ENCODE measurements at places on chromosomes 3 and 15.

DNA sequence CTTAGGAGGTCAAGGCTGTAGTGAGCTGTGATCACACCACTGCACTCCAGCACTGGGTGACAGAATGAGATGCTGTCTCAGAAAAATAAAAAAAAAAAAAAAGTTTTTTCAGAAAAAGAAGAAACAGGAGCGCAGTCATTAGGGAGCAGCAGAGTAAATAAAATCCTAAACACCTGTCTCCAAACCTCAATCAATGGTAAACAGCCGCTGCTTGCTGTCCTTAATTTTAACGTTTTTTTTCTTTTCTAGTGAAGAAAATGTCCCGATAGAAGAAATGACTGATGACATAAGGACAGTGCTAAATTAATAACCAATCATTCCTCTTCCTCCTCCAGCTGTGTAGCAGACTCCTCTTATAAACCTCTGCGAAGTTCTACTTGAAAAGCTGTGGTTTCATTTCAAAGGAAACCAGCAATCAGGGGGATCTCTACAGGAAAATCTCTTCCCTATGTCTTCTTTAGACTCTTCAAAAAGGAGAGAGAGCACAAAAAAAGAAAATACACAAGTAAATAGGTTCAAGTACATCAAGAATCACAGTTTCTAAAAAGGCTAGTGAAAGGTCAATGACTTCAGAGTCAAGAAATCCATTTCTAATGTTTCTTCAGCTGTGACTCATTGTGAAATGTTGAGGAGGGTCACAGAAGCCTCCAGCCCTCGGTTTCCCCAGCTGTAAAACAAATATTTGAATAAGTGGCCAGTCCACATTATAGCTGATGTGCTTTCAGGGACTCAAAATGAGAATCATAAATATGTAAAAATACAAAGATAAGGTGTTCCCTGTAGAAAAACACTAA, 127.6 kb downstream of the TMCO5A start:
- no peak for DNase-seq

- DNase-seq = peak; percentile 16
Measured at GRCh38 chr3:190596349-190597285, 82.7 kb downstream of the IL1RAP start.

- no peak for DNase-seq
Measured at GRCh38 chr3:85758442-85758841, 799.7 kb downstream of the CADM2 start.

DNA sequence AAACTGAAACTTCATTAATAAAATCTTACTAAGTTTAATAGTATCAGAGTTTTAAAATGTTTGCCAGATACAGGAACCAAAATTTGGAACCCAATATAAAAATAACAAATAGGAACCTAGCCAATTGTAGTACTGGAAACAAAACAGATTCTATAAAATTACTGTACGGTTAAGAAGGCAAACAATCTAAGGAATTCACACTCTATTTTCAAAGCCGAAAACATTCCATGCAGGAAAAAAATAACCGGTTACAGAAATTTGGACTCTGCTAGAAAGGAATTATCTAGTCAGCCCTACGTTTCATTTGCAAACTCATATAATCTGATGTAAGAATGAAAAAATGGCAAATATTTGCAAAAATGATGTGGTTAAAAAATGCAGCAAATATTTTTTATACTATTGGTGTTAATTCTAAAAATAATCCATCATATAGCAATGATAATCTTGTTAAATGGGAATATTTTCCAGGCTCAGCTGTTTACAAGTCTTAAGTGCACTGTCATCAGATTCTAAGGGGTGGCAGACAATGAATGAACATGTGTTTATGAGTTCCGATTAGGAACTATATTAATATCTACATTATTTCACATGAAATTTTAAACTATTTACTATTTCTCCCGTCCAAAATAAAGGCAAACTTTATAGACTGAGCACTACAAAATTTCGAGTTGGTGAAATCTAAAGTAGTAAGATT, 58.1 kb downstream of the DCBLD2 start:
- DNase-seq = peak; percentile 9

GRCh38 chr3:52730681-52731080, 24.8 kb downstream of the SPCS1 start:
- no peak for DNase-seq

GRCh38 chr15:58650102-58650501, 99.4 kb downstream of the ADAM10 start:
- DNase-seq = no peak

- DNase-seq = no peak
Measured at GRCh38 chr3:156388497-156389448, 166.1 kb downstream of the SSR3 start.

GRCh38 chr3:155739154-155739553, 5.7 kb downstream of the PLCH1 start:
- no peak for DNase-seq

DNA sequence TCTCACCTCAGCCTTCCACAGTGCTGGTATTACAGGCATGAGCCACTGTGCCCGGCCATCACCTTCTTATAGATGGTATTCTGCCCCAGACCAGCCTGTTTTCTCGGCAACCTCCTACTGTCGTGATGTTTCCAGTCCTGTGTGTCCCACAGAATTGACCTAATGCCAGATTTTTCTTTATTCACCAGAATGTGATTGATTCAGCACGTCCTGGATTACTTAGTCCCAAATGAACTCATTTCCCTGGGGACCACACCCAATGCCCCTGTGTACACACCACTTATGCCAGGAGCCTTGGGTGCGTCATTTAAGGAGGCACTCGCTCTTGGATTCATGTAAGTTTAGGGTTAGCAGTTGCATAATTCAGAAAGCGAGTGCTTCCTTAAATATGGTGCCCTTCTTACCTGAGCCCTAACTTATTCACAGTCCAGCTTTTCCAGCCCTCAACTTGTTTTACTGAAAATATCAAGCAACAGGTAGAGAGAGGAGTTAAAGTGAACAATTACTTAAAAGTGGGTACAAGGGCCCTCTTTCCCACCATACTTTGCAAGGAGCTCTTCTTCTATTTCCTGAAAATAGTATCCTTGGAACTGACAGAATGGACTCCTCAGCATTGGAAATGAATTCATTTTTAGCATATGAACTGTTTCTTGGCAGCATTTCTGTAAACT, 64.6 kb upstream of the UBE2E1 start:
- DNase-seq = no peak

DNA sequence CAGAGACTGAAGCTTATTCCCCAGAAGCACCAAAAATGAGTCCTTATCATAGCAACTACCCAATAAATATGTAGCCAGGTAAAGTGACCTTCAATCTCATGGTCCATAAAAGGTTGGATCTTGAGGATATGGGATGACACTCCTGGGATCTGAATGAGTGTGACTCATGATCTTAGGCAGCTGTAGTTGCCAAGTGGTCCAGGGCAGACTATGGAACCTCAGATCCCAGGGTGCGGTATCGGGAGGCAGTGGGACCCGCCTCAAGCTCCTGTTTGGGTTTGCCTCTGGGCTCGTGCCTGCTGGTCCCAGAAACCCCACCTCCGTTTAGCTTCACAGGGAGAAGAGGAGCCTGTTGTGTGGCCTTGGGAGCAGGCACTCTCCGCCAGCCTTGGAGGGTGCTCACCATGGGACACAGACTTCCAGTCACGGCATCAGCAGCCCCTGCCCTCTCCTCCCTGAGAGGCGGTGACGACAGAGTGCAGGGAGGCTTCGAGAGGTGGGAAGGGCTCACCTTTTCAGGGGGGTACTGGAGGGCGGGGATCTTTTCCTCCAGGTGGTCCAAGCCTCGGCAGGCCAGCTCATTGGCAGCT, 8.1 kb downstream of the PLIN1 start:
- no peak for DNase-seq

DNA sequence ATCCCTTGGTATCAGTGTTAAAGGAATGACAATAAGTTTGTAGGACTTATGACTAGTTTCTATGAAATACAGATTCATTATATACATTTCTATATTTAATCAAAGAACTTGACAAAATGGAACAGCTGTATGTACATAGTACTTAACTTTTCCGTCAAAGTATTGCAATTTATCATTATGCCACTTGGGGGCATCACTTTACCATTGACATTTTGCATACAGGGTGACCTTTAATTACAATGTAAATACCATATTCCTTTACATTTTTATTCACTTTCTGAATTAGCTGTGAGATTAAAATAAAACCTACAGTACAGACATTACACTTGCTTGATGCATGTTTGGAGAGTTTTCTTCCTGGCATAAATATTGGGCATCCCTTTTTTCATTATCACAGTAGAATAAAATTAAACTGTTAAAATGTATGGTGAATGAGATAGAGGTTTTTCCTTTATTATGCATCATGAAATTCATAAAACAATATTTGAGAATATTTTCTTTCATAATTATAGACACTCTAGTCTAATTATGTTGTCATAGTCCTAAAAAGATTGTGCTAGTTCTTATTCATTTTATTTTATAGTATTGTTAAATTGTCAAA, 6.9 kb downstream of the NEK11 start:
- no peak for DNase-seq

DNA sequence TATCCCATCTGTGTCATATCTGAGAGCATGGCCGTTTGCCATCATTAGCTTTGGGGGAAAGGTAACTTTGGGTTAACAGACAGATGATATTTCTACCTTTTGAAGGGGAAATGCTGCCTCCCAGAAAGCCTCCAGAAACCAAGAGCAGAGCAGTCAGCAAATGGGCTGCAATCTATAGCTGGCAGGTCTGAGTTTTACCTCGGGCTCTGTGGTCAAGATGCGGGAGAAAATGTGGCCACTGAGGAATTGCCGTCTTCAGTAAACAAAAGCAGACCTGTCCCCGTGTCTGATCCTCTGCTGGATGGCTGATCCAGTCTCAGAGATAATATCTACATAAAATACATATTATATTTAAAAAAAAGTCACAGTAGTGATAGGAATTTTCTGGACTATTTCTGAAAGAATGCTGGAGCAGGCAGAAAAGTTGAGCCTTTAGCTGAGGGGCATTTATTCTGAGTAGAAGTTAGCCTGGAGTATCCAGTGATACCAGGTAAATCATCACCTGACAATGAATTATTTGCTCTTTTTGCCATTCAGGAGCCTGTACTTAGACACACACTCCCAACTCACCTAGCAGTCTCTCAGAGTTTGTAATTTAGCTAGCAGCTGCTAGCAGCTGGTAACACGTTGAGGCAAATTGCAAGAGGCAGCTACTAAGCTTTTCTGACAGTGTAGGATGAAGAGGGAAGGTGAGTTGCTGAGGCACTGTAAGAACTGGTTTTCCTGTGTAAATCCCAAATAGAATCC, 285.3 kb upstream of the RARB start:
- no peak for DNase-seq

- DNase-seq = no peak
Measured at GRCh38 chr15:85854345-85855097, 59.8 kb upstream of the KLHL25 start.

- no peak for DNase-seq
Measured at GRCh38 chr3:150038830-150039229, 68.1 kb upstream of the PFN2 start.

DNA sequence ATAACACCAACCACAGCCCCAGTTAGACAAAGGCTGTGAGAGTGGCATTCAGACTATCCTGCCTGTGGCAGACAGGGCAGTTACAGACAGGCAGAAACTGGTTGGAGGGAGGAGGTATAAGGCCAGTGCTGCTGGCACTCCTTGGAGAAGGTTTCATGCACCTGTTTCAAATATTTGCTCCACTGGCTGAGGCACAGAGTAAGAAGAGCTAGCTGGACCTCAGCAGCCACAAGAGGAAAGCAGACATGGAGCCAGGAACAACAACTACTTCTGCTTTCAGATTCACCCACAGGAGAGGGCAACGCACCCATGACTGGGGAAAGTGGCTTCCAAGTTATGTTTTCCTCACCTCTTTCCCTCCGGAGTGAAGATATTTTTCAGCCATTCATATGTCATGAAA, 11.5 kb upstream of the PRKAR2A start:
- no peak for DNase-seq

DNA sequence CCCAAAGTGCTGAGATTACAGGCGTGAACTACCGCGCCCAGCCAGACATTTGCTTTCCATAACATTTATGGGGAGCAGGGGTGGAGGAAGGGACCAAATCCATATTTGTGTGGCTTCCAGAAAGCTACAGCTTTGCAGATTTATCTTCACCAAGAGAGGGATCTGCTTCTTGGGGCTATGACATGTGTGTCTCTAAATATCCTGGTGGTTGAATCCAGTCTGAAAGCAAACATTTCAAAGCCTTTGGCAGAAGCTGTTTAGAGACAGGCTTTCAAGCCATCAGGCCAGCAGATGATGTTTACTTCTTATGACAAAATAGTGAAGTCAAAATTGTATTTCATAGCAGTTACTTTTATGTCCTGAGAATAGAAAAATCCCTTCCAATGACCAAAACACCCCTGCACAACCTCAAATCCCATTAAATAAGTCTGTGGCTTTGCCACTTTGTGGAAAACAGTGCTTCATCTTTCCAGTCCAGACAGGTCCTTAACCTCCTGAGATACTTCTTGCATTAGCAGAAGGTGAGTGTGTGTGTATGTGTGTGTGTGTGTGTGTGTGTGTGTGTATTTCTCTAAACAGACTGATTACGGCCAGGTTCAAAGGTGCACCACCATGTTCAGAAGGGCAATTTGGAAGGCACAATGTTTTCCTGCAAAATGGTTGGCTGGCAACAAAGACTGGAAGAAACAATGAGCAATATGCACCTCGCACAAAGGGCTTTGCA, 191.4 kb upstream of the LRIG1 start:
- no peak for DNase-seq

DNA sequence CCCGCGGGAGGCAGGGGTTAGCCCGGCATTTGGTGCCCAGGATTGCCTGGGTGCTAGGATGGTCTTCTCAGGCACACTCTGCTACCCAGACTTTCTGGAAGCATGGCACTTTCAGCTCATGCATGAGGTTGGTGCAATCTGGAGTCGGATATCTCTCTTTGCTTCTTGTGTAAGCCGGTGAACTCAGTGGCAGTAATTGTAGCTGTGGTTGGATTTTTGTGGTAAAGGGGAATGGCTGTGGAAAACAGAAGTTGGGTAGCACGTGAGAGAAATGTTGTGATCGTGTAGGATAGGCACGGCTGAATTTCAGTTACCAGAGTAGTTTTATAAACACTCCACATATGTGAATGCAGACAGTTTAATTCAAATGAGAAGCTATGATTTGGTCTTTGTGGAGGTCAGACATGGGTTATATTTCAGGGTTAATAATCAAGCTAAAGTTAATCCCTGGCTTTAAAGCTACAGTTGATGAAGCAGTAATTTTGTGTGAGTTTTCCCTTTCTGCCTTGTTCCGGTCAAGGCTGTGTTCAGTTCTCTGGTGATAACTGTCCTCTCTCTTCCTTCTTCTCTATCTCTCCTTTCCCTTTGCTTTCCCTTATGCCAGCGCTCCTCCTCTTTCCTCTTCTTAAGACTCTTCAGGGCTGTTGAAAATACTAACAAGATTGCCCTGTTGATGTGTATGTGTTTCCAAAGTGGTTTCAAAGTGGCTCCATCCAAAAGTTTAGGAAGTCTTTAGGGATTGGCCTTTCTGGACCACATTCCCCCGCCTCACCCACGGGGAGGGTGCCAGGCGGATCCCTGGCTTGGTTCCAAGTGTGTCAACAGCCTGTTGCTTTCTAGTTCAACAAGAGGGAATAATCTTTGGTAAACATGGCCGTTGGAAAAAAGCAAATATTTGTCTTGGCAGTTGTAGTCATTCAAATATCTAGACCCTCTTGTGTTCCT, 404.6 kb upstream of the C2CD4B start:
- DNase-seq = peak; percentile 56

All from retinal pigment epithelial cell (primary cell).